Eye (tissue), 1 donor: ENCODE measurements at places on chromosomes 13 and 19.

- DNase-seq, result no peak
Measured at GRCh38 chr19:16030964-16031871, 45.1 kb upstream of the TPM4 start.

DNA sequence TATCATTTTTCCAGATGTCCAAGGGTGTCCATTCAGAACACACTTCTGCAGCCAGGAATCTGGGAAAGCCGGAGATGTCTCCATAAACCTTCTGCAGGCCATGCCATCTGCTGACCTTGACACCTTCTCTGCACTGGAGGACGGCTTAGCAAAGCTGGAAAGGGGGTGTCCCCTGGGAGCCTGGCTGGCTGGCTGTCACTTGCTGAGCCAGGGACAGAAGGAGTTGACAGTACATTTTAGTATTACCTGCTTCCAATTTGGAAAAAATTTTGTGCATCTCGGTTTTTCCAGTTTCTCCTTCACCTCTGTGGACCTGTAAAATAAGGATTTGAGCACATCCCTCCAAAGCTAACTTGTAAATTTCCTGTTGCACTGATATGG, 8.1 kb upstream of the CHST8 start:
- peak; percentile 31 for DNase-seq

DNA sequence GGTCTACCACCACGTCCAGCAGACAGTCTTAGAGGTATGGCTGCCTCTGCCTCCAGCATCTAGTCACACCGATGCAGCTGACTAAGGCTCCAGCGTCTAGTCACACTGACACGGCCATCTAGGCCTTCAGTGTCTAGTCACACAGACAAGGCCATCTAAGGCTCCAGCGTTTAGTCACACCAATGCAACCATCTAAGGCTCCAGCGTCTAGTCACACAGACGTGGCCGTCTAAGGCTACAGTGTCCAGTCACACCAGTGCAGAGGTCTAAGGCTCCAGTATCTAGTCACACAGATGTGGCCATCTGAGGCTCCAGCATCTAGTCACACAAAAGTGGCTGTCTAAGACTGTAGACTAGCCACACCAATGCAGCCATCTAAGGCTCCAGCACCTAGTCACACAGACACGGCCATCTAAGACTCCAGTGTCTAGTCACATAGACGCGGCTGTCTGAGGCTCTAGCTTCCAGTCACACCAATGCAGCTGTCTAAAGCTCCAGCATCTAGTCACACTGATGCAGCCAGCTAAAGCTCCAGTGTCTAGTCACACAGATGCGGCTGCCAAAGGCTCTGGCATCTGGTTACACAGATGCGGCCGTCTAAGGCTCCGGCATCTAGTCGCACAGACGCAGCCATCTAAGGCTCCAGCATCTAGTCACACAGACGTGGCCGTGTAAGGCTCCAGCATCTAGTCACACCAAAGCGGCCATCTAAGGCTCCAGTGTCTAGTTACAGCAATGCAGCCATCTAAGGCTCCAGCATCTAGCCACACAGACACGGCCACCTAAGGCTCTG, 55.1 kb downstream of the KLF2 start:
- DNase-seq, result no peak

- DNase-seq, result no peak
Measured at GRCh38 chr19:32563761-32564160, 17.2 kb upstream of the PDCD5 start.

DNA sequence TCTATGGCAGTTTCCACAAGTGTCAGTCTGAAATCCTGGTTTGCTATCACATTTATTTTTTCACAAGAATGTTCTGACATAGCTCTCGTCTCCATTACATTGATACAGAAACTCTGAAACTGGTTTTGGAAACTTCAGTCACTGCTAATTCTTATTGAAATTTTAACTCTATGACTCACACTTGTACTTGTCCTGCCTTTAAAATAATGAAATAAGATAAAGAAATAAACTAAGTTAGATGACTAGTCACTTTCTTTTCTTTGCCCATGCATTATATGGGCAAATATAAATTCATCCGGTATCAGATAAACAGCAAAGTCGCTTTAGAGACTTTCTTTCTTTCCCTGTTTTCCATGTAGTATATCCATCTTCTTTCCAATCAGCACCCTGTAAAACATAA, 257.5 kb downstream of the PCDH9 start:
- no peak for DNase-seq

DNA sequence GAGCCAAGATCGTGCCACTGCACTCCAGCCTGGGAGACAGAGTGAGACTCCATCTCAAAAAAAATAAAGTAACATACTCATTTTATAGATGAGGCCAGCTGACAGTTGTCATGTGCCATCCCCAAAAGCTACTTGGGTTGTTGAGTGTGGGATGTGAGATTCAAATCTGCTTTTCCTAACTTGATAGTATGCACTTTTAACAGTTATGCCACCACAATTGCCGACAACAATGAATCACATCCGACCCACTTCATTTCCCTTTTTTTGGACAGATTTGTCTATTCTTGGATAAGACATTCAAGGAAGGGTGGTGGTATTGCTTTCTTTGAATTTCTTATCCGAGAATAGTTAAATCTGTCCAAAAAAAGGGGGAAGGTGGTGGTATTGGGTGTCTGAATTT, 16.3 kb upstream of the DNMT1 start:
- DNase-seq, result no peak

GRCh38 chr19:41218615-41219507, at the start of gene AXL:
Gene AXL (plus strand): TSS chr19:41219223. CDS start chr19:41219393, 170 bp downstream.
- peak; percentile 94 for DNase-seq

GRCh38 chr13:106467427-106468122, 67.9 kb downstream of the EFNB2 start:
- DNase-seq, result peak; percentile 66

DNA sequence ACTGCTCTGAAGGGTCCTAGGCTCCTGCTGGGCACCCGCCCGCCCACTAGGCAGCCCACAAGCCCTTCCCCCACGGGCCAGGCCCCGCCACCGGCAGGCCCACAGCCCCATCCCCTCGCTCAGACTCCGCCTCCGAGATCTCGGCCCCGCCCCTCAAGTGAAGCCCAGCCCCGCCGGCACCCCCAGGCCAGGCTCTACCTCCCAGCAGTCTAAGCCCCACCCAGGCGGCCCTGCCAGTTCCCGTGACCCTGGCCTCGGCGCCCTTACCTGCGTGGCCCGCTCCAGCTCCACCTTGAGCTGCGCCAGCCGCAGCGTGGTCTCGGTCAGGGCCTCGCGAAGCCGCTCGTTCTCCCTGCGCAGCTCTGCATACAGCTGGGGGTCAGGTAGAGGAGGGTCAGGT, 16.3 kb downstream of the EPS8L1 start:
- DNase-seq, result no peak

GRCh38 chr13:83547043-83547442, 335.2 kb downstream of the SLITRK1 start:
- DNase-seq, result no peak

- DNase-seq, result peak; percentile 49
Measured at GRCh38 chr13:87820241-87820640, 149.1 kb downstream of the SLITRK5 start.

DNA sequence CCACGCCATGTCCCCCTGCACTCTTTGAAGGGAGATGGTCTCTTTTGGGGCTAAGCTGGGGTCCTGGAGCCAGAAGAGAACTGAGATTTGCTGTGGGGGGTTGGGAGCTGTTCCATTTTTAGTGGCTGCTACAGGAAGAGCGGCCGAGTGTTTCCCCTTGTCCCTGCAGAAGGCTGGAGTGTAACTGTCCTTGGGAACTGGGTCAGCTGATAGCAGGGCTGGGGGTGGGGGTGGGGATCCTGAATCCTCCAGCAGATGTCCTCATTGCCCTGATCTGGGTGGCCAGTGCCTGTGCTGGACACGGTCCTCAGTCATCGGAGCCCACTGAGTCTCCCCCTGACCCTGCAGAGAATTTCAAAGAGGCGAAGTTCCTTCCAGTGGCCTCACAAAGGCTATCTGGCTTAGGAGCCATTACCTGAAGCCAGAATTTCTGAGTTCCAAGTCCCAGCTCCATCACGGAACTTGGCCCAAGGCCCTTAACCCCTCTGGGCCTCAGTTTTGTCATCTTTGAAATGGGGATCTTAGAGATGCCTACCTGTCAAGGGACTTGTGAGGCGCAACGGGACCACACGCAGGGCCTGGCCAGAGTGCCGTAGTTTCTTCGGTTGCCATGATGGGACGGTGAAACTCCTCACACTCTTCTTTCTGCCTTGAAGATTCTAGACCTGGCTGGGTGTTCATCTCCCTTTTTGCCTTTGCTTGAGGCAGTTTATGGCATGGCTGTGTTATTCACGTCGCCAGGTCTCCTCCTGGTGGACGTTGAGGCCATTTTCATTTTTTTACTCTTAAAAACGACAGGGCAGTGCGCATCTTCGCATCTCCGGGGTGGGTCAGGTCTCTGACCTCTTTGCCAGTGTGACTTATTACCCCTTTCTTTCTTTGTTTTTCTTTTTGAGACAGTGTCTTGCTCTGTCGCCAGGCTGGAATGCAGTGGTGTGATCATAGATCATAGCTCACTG, 51.9 kb downstream of the DNM2 start:
- peak; percentile 88 for DNase-seq

- peak; percentile 59 for DNase-seq
Measured at GRCh38 chr13:51874651-51875050, 12.9 kb downstream of the CCDC70 start.

GRCh38 chr13:99356262-99357091, 49.3 kb upstream of the GPR183 start:
- DNase-seq, result peak; percentile 20

DNA sequence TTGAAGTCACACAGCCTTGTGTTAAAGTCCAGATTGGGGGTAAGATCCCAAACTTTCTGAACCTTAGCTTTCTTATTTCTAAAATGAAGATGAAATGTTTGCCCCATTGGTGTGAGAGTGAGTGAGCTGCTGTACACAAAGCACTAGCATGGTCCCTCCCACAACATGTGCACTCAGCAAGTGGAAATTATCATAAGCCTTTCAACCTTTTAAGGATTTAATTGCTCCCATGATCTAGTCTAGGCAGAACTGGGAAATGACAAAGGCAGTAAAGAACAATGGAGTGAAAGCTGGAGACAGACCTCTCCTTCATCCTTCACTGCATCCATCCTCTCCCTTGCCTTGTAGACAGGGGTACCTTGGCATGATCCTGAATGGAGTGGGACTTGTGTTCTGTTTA, 76.0 kb upstream of the GPR12 start:
- peak; percentile 15 for DNase-seq

DNA sequence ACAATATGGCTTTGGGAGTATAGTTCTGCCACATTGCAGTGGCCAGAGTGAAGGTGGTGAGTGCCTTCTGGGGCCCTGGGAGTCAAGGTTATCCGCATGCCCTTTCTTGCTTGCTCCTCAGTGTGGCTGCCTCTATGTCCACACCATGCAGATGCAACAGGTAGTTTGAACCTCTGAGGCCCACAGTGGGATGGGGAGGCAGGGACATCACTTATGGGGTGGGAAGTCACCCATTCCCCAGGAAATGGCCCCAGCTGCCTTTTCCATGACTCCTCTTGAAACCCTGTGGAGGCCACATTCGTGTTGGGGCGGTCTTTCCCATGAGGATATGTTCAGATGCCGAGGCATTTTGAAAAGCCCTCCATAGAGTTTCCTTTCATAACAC, 20.0 kb upstream of the ALOX5AP start:
- no peak for DNase-seq
